ENCODE measurements at places on chromosomes 5 and 9.
A peak's percentile ranks its signal among the peaks of the same experiment; 100 is the strongest.

DNA sequence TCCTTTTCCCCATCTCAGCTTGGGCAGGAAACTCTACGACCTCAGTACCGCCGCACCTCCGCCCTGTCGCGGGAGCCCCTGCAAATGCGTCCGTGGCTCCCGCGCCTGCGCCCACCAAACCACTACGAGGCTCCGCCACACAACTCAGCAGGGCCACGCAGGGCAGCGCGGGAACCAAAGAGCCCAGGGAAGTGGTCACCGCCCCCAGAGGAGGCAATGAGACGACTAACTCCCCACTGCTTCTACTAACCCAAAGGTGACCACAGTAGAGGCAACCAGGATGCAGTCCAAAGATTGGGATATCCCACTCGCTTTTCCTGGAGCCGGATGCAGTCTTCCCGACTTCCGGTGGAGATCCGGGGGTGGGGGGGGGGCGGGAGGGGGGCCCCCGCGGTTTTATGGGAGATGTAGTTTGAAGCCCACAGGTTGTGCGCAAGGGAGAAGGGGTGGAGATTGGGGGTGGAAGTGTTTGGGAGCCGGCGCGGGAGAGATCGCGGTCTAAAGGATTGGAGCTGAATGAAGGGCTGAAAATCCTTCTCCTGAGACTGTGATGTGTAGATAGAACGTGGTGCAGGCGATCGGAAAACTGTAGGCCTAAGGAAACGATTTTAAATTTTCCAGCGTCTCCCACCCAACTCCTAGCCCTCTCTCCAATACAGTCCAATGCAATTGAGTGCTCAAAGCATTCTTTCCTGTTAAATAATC, at the start of gene NUDT12:
TSS of gene NUDT12 (minus strand) at position 337 of the 705 bp plus-strand sequence. CDS start 2,541 bp downstream, outside the sequence.
- peak; percentile 67 for DNase-seq

DNA sequence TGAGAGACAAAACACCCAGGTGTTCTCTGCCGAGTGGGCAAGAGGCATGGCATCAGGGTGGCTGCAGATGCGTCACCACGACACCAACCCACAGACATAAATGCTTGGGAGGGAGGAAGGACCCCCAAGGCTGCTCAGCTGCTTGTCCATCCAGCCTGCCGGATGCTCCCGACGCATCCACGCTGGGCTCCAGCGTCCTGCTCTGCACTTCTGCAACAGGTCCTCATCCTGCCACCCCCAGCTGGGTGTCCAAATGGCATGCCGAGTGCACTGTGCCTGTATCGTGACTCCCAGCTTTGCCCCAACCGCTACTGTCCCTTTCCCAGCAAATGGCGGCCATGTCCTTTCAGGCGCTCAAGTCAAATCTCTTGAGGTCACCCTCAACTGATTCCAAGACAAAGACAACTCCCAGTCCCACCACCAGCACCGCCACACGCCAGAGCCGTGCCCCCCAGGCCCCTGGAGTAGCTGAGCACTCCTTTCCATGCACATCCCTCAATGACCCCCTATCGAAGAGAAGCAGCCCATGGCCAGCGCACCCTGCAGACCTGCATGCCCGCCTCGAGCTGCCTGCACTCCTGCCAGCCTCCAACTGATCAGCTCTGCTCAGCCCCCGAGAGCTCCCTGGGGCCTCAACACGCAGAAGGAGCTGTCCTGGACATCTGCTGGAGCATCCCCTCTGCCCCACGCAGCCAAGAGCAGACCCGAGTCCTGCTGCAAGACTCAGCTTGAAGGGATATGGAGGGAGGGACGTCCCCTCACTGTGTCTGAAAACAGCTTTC, 116.7 kb downstream of the ROR2 start:
- DNase-seq: no peak

- DNase-seq: no peak
Observed at GRCh38 chr5:74145951-74146350, 494.6 kb downstream of the ENC1 start.

DNA sequence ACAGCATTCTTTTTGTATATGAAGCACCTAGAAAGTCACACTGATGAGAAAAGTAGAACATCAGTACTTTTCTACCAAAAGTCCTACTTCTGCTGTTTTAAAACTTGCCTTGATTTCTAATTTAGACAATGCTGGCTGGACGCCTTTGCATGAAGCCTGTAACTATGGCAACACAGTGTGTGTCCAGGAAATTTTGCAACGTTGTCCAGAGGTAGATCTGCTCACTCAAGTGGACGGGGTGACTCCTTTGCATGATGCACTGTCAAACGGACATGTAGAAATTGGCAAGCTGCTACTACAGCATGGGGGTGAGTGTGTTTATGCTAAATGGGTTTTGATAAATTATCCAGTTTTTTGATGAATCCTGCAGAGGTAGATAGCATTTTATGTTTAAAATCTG, 73.5 kb downstream of the SLF1 start:
- no peak for DNase-seq

DNA sequence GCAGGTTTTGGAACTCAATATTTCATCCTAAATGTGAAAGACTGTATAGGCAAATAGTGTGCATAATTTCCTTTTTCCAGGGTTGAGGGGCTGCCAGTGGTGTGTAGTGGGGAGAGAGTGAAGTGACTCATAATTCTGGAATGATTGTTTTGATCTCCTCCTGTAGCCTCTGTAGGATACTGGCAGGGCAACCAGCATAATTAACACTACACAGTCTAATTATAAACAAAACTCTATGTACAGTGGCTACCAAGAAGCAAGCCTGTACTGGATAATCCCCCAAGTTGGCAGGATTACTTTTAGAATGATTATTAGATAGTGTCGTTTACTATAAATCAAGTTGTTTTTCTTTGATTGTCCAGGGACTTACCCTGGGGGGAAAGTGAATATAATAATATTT, 32.2 kb downstream of the LNPEP start:
- no peak for DNase-seq

- DNase-seq: no peak
Observed at GRCh38 chr5:78650531-78650930, 2.0 kb upstream of the LHFPL2 start.

GRCh38 chr9:82332018-82332773, 343.6 kb downstream of the SPATA31D1 start:
- no peak for DNase-seq

- DNase-seq: no peak
Observed at GRCh38 chr5:51665251-51665593, 282.0 kb downstream of the ISL1 start.

DNA sequence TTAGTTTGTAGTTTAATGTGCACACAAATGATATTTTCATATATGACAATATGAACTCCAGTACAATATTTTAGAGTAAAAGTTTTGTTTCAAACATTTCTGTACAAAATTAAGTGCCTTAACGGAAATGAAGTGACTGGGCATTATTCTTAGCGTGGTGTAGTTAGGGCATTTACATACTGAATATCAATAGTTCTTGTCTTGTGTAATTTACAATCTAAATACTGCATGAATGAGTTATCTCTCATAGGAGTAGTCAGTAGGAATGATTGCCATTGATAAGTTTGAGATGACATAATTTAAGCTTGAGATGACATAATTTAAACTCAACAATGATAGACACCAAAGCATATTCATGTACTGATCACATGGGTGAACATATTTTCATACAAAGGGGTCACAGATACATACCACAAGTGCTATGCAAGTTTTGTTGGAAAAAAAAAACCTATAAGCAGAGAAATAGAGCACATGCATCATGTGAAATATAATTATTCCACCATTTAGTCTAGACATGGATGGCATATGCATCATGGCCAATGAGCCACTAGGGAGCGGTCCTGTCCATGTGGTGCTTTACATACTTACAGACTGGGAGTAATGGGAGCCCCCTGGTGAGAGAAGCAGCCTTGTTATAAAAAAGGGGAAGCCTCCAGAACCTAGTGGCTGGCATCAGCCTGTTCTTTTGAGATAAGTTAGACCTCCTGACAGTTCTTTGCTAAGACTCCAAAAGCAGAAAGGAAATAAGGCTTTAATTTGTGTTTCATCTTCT, 1523.9 kb downstream of the MAT2B start:
- no peak for DNase-seq

DNA sequence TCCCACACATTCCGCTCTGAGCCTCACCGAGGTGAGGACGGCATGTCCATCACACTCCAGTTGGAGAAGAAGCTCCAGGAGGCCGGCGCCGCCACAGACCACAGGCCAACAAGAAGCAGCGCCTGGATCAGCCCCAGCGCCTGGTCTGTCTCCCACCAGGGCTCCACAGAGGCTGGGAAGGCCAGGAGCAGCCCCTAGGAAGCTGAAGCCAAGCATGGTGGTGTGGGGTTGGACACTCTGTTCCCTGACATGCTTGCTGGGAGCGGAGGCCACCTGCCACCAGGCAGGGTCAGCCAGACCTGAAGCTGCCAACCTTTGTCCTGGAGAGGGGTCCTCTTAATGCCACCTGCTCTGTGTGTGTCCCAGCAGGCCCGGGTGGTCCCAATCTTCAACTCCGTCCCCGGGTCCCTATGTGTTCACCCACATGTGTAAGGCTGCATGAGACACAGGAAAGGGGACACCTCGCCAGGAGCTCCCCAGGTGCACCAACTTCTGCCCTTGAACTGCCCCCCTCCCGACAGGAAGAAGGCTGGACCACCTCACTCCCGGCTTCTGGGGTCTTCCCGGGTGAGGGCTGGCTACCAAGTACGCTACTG, 140.1 kb upstream of the PPP1R26 start:
- DNase-seq: no peak

- no peak for DNase-seq
Observed at GRCh38 chr9:126859111-126859510, 1.3 kb upstream of the ZBTB34 start.
